Stimulated activated CD4-positive, alpha-beta T cell treated with anti-CD3 and anti-CD28 coated beads, Interleukin-15, amount 100 ng/mL, for 1 hour (primary cell): ENCODE measurements at places on chromosomes 13 and 19.

DNA sequence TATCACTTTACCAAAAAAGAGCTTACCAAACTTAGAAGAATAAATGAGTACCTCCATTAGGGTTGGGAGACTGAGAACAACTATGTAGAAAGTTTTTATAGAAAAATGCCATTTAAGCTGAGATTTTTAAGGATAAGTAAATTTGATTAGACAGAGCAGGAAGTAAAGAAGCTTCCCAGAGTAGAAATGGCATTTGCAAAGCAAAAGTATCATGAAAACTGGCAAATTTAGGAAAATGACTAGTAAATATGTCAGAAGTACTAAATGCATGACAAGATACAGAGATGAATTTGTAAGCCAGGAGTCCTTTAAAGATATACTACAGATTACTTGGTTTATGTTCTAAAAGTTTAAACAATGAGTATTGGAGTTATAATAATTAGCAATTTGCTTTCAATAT is 2581.8 kb downstream of the PCDH9 start:
- no peak for DNase-seq

- DNase-seq: no peak
These were observed 148.9 kb downstream of the USP12 start for GRCh38 chr13:27022571-27023311.

GRCh38 chr13:23966221-23966690 is 69.0 kb upstream of the C1QTNF9B start:
- no peak for DNase-seq

DNA sequence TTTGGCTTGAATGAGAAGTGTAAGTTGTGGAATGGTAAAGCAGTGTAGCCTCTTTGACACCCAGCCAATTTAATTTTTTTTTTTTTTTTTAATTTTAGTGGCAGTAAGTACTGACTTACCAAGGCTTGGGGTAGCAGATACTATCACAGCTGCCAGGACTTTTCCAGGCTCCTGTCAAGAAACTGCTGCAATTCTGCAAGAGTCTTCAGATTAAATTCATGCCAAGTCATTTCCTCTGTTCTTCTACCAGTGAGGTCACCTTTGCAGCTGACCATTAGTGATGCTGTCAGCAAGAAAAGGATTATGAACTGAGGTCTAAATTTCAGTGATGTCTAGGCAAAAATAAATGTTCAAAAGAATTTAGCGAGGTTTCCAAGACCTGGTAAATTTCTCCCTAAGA is 91.2 kb downstream of the GGACT start:
- no peak for DNase-seq

DNA sequence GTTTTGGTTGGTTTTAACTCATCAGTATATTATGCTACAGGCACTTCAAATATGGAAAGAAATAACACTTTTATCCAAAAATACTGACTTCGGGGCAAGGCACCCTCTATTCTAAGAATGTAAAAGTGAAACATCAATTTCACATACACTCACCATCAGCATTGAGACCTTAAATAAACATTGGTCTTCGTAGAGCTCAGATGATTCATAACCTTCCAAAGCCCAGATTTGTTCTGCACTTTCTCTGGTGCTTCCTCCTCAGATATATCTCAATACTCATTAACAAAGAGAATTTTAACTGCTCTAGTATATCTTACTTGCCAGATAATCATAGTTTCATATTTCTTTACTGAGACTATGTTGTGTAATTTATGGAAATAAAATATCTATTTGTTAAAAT is 794.3 kb downstream of the LIG4 start:
- no peak for DNase-seq

DNA sequence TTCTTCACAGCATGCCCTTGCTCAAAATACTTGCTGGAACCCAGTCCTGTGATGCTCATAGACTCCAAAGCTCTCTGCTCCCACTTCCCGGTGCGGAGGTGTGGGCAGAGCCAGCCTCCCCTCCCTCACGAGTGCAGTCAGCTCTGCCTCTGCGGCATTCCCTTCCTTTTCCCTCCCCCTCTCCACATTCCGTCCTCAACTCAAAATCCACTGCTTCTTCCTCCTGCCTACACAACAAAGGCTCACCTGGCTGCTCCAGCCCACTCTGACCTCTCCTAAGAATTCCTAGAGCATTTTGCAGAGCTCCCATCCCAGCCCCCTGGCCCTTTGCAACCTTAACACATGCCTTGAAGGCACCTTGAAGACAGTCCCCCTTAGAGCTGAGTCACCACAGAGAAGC is 527.9 kb downstream of the MYO16 start:
- no peak for DNase-seq

GRCh38 chr13:81051873-81052272 is 710.9 kb upstream of the SPRY2 start:
- DNase-seq: no peak

DNA sequence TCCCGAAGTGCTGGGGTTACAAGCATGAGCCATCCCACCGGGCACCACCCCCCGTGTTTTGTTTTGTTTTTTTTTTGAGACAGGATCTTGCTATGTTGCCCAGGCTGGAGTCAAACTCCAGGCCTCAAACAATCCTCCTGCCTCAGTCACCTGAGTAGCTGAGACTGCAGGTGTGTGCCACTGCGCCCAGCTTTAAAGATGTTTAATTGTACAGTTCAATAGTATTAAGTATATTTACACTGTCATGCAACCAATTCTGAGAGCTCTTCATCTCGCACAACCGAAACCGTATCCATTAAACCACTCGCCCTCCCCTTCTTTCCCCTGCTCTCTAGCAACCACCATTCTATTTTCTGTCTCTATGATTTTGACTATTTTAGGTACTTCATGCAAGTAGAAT is 15.6 kb downstream of the NUCB1 start:
- DNase-seq: no peak

GRCh38 chr19:39194832-39195542 is 1.8 kb upstream of the NCCRP1 start:
- DNase-seq: no peak

DNA sequence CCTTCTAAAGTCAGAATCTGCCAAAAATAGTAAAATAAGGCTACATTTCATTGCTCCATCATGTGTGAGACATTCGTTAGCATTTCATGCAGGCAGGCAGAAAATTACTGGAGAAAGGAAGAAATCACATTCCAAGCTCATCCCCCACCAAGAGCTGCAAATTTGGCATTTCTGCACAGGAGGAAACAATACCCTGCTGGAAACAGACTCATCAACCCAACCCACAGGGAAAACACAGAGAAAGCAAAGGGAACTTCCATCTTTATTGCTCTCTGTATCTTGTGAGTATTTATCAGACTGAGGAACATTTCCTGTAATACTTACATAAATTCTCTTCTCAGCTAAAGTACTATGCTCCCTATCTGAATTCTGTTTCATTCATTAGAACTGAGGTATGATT is 95.7 kb downstream of the KCTD12 start:
- no peak for DNase-seq

- no peak for DNase-seq
These were observed 51.2 kb downstream of the FLT3 start for GRCh38 chr13:28049215-28049614.

- no peak for DNase-seq
These were observed 30.7 kb upstream of the WDFY2 start for GRCh38 chr13:51553531-51553930.

DNA sequence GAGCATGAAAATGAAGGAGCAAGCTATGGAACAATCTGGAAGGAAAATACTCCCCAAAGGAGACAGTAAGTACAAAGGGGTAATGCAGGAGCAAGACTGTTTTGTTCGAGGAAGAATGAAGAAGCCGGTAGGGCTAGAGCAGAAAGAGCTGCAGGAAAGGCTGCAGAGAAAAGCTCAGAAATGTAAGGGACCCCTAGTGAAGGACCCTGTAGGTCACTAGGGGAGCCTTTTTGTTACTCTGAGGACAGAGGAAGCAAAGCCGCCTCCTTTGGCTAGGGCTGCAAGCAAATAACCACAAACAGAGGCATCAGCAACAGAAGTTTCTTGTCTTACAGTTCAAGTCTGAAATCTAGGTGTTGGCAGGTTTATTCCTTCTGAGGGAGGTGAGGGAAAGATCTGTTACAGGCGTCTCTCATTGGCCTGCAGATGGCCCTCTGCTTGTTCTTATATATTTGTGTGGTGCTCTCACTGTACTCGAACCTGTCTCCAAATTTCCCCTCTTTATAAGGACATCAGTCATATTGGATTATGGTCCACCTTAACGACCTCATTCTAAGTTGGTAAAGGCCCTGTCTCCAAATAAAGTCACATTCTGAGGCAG is 362.3 kb downstream of the COG6 start:
- DNase-seq: no peak

DNA sequence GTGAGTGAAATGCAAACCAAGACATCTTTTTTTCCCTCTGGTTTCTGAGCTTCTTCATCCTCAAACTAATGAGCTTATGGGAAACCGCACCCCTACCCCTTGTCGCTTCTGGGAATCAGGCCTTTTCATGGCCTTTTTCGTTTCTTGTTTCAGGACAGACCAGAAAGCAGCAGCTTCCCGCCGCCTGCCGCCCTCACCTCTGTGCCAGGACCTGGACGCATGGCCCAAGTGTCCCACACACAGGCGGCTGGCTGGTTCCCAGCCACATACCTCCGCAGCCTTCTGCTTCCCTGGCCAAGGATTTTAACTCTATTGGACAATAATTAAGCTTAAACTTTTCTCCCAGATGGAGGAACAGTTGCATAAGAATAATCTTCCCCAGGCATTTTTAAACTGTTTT is 114.1 kb upstream of the SLITRK1 start:
- no peak for DNase-seq

DNA sequence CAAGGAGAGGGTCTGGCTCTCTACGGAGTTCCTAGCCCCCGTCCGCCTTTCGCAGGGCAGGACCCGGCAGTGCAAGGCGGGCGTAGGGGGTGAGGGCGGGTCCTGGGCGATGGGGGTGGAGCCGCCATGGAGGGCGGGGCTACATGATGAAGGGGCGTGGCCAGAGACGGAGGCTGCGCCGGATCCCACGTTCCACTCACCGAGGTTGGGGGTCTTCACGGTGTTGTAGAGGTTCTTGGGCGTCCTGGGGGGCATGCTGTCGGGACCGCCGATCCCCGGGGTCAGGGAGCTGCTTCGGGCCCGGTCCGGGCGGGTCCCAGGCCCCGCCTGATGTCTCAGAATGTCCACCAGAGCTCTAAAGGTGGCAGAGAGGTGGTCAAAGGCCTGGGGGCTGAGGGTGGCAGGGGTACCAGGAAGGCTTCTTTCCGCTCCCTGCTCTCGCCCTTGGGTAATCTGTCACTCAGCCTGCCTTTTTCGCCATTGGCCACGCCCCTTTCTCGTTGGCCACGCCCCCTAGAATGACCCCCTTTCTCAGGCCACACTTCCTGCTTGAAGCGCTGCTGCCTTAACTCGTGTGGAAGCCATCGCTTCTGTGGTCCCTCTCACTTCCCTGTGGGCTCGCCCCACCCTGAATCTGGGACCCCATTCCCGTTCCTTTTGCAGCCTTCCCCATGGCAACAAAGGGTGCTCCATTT is 2.5 kb downstream of the SHISA7 start:
- DNase-seq: no peak

GRCh38 chr13:113124211-113124970 is 1.8 kb downstream of the F10 start:
- DNase-seq: no peak

GRCh38 chr13:106752584-106753170 is 184.7 kb upstream of the ARGLU1 start:
- no peak for DNase-seq

- no peak for DNase-seq
These were observed 10.7 kb upstream of the KPTN start for GRCh38 chr19:47494729-47495128.

GRCh38 chr13:100542826-100543156 is 45.8 kb downstream of the GGACT start:
- DNase-seq: no peak

DNA sequence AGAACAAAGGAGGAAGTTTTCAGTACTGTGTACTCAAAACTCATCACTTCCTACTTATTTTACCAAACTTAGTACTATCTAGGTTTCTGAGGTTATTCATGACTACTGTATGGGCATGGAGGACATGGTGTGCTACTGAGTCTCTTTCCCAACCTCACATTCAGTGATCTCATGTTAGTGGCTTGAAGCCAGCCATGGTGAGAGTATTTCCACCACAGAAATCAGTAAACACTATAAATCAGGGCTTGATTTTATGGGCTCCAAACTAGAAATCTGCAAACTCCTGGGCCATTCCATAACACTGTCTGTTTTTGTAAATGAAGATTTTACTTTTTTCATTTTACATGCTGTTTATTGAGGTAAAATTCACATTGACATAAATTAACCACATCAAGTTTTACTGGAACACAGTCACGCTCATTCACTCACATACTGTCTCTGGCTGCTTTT is 19.7 kb downstream of the MED26 start:
- no peak for DNase-seq

DNA sequence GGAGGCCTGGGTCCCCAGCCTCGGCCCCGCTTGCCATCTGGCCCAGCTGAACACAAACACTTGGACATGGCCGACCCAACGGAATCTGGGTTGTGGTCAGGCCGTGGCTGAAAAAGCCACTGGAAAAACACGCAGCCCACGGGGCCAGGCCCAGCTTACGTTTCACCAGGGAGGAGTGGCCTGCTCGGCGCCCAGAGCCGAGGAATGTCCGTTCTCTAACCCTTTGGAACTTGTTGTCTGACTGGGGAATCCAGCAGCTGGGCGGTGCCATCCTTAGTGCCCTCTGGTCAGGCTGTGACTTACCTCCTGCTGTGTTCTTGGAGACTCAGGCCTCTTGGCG is 13.8 kb downstream of the CILP2 start:
- DNase-seq: no peak

DNA sequence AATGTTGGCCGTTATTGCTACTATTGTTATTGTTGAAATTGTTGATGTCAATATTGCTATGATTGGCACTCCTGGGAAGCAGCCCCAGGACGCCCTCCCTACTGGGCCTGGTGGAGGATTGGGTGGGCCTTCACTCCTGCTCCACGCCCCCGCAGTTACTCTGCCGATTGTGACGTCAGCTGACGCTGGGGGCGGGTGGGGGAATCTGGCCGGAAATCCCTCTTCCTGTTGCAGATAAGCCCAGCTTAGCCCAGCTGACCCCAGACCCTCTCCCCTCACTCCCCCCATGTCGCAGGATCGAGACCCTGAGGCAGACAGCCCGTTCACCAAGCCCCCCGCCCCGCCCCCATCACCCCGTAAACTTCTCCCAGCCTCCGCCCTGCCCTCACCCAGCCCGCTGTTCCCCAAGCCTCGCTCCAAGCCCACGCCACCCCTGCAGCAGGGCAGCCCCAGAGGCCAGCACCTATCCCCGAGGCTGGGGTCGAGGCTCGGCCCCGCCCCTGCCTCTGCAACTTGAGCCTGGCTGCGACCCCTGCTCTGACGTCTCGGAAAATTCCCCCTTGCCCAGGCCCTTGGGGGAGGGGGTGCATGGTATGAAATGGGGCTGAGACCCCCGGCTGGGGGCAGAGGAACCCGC is at the start of gene ETV2:
TSS of gene ETV2 (plus strand) at position 231 of the 637 bp plus-strand sequence. CDS start 716 bp downstream, outside the sequence.
- DNase-seq: no peak

GRCh38 chr13:42707048-42707447 is 74.3 kb upstream of the FAM216B start:
- no peak for DNase-seq

GRCh38 chr13:111322001-111322915 is 1.8 kb downstream of the TEX29 start:
- DNase-seq: no peak

- no peak for DNase-seq
These were observed 12.9 kb downstream of the MIPEP start for GRCh38 chr13:23876265-23876664.

- no peak for DNase-seq
These were observed 96.8 kb upstream of the DOCK9 start for GRCh38 chr13:99074693-99075092.
